ENCODE measurements at places on chromosomes 3 and 15. TPM values are rescaled to one million over a fixed set of nuclear protein-coding genes. Genes with fewer than 3 reads are reported as not detected.

DNA sequence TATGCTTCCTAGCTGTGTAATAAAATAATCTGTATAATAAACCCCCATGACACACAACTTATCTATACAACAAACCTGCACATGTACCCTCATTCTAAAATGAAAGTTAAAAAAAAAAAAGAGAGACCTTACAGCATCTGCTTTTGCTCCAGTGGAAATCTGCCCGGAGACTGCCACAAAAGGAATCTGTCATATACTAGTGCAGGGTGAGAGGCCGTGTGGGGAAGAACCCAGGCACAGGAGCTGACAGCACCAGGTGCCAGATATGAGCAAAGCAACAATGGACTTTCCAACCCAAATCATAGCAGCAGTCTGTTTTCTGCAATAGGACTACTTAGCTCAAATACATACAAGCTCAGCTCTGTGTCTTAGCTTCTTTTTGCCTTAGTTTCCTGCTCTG lies 346.5 kb downstream of the ROBO1 start:
- DNase-seq, result no peak

DNA sequence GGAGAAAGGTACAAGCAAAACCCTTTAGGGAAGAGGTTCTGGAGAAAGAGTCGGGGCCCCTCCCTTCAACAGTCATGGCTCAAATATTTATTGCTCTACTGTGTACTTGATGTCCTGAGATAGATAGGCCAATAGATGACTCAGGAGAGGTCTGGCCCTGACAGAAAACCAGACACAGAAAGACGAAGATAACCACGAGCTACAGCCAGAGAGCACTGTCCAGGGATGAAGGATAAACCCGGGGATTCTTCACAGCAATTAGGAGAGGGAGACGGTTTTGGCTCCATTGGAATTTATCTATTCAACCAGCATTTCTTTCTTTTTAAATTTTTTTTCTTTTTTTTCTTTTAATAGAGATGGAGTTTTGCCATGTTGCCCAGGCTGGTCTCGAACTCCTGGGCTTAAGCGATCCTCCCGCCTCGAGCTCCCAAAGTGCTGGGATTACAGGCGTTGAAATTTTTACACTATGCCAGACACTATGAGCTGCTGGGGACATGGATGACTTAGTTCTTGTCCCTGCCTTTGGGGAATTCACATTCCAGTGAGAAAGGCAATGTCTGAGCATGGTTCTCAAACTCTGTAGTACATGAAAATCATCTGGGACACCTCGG lies 4.6 kb upstream of the CIDEC start:
- DNase-seq, result no peak

GRCh38 chr3:128502712-128503111 lies 9.7 kb upstream of the GATA2 start:
- no peak for DNase-seq

DNA sequence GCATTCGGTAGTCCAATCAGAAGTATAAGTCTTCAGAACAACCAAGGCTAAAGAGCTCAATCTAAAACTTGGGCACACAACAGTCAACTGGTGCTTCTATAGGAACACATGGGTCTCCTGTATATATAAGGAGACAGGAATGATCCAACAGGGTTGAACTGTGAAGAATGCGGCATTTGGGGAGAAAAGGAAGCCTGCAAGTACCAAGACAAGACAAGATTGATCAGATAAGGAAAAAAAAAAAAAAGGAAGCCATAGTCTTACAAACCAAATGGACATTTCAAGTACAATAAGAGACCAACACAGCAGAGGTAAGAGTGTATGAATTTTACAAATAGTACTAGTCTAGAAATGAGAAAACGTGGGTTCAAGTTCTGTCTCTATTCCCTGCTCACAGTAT lies 6.5 kb downstream of the CPEB1 start:
- no peak for DNase-seq

CIDEC gene
- total RNA-seq, result not detected

GRCh38 chr15:27585041-27585640 lies 514.0 kb downstream of the OCA2 start:
- DNase-seq, result no peak

DNA sequence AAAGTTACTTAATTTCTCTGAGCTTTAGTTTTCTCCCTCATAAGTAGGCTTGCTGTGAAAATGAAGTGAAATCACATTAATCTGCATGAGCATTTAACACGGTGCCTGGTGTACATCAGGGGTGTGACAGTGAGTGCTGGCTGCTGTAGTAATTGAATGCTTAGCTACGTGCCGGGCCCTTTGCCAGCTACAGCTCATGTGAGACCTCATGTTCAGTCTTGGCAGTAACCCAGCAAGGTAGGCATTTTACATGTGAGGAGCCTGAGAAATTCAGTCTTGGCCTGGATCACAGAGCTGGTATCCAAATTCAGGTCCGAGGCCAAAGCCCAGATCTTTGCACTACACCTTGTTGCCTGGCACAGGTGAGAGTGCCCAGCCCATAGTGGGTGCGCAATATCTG lies 9.1 kb downstream of the GHRL start:
- DNase-seq, result no peak

- DNase-seq, result no peak
Measured at GRCh38 chr15:48868536-48868935, 9.4 kb upstream of the EID1 start.

NUP210 gene
- 170 TPM for total RNA-seq

DNA sequence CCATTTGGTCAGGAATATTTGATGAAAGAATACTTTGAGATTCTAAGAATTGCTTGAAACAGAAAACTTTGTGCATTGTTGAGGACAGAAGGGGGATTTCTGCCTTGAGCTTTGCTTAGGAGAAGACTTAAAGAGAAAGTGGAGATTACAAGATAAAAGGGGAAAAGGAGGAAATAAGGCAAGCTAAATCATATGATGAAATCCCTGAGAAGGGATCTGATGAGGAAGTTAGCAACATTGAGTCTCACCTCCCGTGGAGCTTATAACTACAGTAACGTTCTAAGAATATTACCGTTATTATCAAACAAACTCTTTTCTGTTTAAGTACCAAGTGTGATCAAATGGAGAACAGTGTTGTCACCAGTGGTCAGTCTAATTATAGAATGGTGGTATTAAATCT lies 414.7 kb upstream of the NAALADL2 start:
- no peak for DNase-seq

C3orf49 gene
- not detected for total RNA-seq

- no peak for DNase-seq
Measured at GRCh38 chr3:122021037-122021436, 1.0 kb downstream of the ILDR1 start.

CCNDBP1 gene
- total RNA-seq, result 80.4 TPM

- DNase-seq, result no peak
Measured at GRCh38 chr15:101306341-101307047, 11.4 kb upstream of the SNRPA1 start.

ZNF35 gene
- total RNA-seq, result 5.4 TPM

GRCh38 chr3:141201122-141201521 lies 30.5 kb upstream of the PXYLP1 start:
- no peak for DNase-seq

- no peak for DNase-seq
Measured at GRCh38 chr15:63950911-63951481, 95.3 kb downstream of the DAPK2 start.

SGO1 gene
- 28.8 TPM for total RNA-seq

Data from activated naive CD8-positive, alpha-beta T cell treated with anti-CD3 and anti-CD28 coated beads, Interleukin-2, amount 10 ng/mL, durations not matched to agents 7 days and 5 days (primary cell).